ENCODE measurements at places on chromosomes 7 and 10. TPM values are rescaled to one million over a fixed set of nuclear protein-coding genes. Genes with fewer than 3 reads are reported as not detected.
A peak's percentile ranks its signal among the peaks of the same experiment; 100 is the strongest.

- no peaks in the 10 kb centered on the region for H3K4me1 ChIP-seq
- H3K4me3 ChIP-seq: no peak overlapping the region
- no peaks in the 10 kb centered on the region for H3K36me3 ChIP-seq
- no peak overlapping the region for H3K27ac ChIP-seq
- H3K27me3 ChIP-seq: no peaks in the 10 kb centered on the region
- no peak for DNase-seq
Measured at GRCh38 chr7:30815951-30816644, 44.9 kb downstream of the MINDY4 start.

DNA sequence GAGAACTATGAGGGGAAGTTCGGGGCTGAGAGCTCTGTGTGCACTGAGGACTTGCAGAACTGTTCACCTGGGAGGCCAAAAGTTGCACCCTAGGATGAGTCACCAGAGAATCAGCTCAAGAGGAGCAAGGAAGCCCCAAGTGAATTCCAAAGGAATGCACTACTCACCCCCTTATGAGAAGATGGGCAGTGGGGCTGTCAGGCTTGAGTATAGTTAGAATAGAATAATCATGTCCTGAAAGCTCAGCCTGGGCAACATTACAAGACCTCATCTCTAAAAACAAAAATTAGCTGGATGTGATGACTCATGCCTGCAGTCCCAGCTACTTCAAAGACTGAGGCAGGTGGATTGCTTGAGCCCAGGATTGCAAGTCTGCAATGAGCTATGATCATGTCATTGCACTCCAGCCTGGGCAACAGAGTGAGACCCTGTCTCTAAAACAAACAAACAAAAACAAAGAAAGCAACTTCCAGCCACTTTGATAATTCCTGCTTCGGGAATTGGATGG, 30.0 kb downstream of the MAP3K8 start:
- H3K27me3 ChIP-seq: no peaks in the 10 kb centered on the region
- peaks cover 37% of the 10 kb centered on the region for H3K36me3 ChIP-seq
- no peak overlapping the region for H3K27ac ChIP-seq
- H3K4me1 ChIP-seq: peaks cover 21% of the 10 kb centered on the region

GRCh38 chr7:12701433-12701832, 14.0 kb downstream of the ARL4A start:
- no peak overlapping the region for H3K4me3 ChIP-seq
- H3K36me3 ChIP-seq: no peaks in the 10 kb centered on the region
- no peak for DNase-seq
- H3K4me1 ChIP-seq: no peaks in the 10 kb centered on the region

GRCh38 chr7:39952803-39953202, 2.7 kb downstream of the CDK13 start:
- H3K4me3 ChIP-seq: peak overlapping the region; percentile 98
- DNase-seq: no peak
- peaks cover 18% of the 10 kb centered on the region for H3K4me1 ChIP-seq
- H3K27ac ChIP-seq: peak overlapping the region; percentile 81
- no peaks in the 10 kb centered on the region for H3K27me3 ChIP-seq

DNA sequence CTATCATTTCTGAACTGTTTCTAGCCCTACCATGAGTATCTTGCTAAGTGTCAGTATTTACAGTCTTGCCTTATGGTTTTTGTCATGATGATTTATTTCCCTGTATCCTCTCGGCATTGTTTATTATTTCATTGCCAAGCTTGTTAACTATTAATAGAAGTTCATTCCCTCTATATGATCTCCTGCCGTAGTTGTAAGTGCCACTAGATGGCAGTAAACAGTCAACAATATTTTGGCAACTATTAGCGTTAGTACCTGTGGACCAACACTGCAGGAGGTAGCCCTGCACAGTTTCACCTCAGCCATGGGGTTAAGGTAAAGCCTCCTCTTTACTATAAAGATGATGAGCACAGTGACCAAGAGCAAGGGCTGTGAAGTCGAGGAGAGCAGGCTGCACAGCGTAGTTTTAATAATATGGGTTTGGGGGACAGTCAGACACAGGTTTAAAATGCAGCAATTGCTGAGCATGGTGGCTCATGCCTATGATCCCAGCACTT, 26.1 kb upstream of the CCNJ start:
- no peaks in the 10 kb centered on the region for H3K27me3 ChIP-seq
- H3K4me3 ChIP-seq: no peak overlapping the region
- H3K36me3 ChIP-seq: no peaks in the 10 kb centered on the region
- DNase-seq: peak; percentile 76
- H3K27ac ChIP-seq: no peak overlapping the region

DNA sequence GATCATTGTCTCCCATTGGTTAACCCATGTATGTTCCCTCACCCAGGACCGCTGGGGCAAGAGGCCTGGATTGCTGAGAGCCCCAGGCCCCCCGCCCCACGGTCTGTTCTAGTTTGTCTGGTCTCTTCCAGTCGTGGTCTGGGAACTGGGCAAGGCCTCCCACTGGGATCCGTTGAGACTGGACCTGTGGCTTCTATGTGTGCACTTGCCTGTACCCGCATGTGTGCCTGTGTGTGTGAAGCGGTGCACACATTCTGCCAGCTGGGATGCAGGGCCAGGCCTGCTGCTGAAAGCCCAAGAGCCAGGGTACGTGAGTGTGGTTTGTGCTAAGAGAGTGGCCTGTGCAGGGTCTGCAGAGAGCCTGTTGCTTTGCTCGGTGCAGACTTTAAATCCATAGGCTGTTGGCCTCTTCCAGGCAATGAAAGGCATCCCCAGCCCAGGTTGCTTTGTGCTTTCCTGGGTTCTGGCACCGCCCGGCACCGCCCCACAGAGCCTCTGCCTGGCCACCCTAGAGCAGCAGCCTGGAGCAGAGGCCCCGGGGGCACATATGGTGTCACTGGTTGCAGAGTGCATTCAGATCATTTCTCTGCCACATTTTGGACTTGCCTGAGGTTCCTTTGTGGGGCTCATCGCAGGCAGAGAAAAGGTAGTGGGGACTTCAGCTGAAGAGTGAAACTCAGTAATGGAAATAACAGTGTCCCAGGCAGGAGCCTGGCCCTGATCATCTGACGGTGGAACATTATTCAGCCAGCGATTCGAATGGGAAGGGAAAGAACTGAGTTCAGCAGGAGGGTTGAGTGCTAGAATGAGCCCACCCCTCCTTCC, 215.5 kb downstream of the GLRX3 start:
- no peaks in the 10 kb centered on the region for H3K27me3 ChIP-seq
- H3K27ac ChIP-seq: no peak overlapping the region
- H3K4me1 ChIP-seq: no peaks in the 10 kb centered on the region

- no peak for DNase-seq
- H3K4me1 ChIP-seq: no peaks in the 10 kb centered on the region
- no peaks in the 10 kb centered on the region for H3K36me3 ChIP-seq
- H3K27me3 ChIP-seq: no peaks in the 10 kb centered on the region
- no peak within 1 kb of the TSS for H3K4me3 ChIP-seq
Measured at GRCh38 chr10:59753267-59753666, at the start of gene MRLN. Gene MRLN (minus strand): TSS chr10:59753455.

- no peaks in the 10 kb centered on the region for H3K4me1 ChIP-seq
- no peak overlapping the region for H3K27ac ChIP-seq
- no peaks in the 10 kb centered on the region for H3K36me3 ChIP-seq
- no peak overlapping the region for H3K4me3 ChIP-seq
- DNase-seq: no peak
Measured at GRCh38 chr10:125401462-125401861, 241.1 kb upstream of the CTBP2 start.

DNA sequence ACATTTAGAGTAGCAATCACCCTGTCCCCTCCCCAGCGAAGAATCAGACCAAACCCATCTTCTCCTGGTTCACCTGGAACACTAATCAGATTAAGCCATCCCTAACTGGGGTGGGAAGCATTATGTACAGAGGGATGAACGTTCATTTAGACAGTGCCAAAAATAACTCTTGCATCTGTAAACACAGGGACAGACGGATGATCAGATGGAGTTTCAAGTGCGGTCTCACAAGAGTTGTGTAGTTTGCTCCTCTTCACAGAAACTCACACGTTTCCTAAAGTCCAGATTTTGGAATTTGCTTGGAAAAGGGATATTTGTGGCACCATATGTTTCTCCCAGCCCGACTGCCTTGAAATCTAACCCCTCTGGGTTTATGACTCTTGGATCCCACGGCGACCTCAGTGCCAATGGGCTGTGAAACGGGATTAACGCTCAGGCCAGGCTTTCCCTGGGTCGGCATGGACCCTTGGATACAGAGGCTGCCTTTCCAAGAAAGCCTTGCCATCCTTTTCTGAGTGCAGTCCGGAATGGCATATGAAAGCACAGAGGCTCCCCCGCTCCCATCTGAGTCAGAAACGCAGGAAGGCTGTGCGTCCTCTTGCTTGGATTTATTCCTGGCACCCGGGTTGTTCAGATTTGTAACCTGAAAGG, 293.2 kb upstream of the HABP2 start:
- no peaks in the 10 kb centered on the region for H3K36me3 ChIP-seq
- H3K27ac ChIP-seq: no peak overlapping the region
- H3K4me3 ChIP-seq: no peak overlapping the region
- DNase-seq: no peak
- no peaks in the 10 kb centered on the region for H3K27me3 ChIP-seq
- no peaks in the 10 kb centered on the region for H3K4me1 ChIP-seq

DNA sequence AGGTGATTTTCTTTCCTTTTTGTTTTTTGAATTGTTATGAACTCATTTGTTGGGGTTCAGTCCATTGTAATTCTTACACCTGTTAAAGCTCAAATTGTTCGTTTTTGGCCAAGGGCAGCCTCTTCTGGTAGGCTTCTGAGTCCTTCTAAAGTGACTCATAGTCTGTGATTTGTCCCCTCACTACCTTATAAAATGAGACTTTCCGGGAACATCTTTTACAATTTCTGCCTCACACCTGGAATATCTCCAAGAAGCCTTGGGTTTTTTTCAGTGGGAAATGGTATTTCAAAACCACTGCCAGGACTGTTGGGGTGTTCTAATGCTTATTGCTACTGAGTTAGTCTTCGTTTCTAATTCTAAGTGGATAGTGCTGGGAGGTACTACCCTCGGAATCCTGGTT, 56.7 kb downstream of the BMPR1A start:
- H3K27ac ChIP-seq: no peak overlapping the region
- H3K4me1 ChIP-seq: no peaks in the 10 kb centered on the region
- no peaks in the 10 kb centered on the region for H3K36me3 ChIP-seq
- H3K4me3 ChIP-seq: no peak overlapping the region
- no peaks in the 10 kb centered on the region for H3K27me3 ChIP-seq

GRCh38 chr10:6667679-6668270, 87.7 kb upstream of the PRKCQ start:
- peak; percentile 62 for DNase-seq
- H3K4me1 ChIP-seq: peaks cover 3% of the 10 kb centered on the region
- no peaks in the 10 kb centered on the region for H3K27me3 ChIP-seq
- H3K36me3 ChIP-seq: no peaks in the 10 kb centered on the region
- no peak overlapping the region for H3K4me3 ChIP-seq
- H3K27ac ChIP-seq: no peak overlapping the region

DNA sequence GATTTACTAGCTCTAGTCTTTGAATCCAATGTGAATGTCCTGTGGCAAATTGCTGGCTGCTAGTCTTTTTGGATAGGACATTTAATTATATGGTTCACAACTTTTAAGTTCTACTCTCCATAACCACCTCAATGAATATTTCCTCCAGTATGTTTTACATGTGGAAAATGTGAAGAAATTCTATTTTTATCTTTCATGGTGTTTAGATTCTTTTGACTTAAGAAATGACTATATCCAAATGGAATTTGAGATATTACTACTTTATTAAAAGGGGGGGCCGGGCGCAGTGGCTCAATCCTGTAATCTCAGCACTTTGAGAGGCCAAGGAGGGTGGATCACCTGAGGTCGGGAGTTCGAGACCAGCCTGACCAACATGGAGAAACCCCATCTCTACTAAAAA, 202.0 kb downstream of the ARL4A start:
- no peaks in the 10 kb centered on the region for H3K27me3 ChIP-seq
- no peak overlapping the region for H3K27ac ChIP-seq
- H3K4me1 ChIP-seq: no peaks in the 10 kb centered on the region
- no peak overlapping the region for H3K4me3 ChIP-seq

DNA sequence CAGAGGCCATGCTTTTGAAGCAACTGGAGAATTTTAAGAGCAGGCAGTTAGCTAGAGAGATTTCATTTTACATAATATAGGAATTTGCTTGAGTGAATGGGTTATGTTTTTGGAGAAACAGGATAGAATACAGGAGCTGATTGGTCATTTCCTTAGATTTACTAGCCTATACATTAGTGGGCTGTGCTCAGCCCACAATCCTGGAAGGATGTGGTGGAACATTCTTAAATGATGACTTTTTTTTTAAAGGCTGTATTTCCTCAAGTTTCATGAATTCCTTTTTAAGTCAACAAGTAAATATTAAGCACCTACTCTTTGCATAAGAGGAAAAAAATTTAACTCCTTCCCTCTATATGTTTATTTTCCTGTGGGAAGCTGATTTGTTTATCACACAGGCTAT, 314.4 kb upstream of the BMPER start:
- no peak for DNase-seq
- no peaks in the 10 kb centered on the region for H3K36me3 ChIP-seq
- no peak overlapping the region for H3K27ac ChIP-seq

GRCh38 chr10:32104622-32105509, 48.6 kb upstream of the KIF5B start:
- H3K27ac ChIP-seq: no peak overlapping the region
- no peak for DNase-seq
- H3K27me3 ChIP-seq: no peaks in the 10 kb centered on the region
- no peaks in the 10 kb centered on the region for H3K4me1 ChIP-seq
- no peaks in the 10 kb centered on the region for H3K36me3 ChIP-seq
- no peak overlapping the region for H3K4me3 ChIP-seq

DNA sequence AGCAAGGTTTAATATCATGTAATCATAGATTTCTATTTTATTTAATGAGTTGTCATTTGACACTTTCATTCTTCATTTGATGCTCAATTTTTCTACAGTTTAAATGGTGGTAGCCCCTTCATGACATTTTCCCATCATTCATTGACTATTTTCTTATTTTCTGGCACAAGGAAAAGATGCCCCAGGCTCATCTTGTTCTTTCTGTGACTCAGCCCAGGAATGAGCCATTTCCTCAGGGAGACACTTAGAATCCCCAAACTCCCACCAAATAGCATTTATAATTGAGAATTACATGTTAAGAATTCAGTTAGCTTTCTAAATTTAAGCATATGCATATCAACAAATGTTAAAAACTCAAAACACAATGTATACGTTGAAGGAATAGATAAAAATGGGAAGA, 222.3 kb downstream of the KIF20B start:
- no peak overlapping the region for H3K27ac ChIP-seq
- H3K36me3 ChIP-seq: no peaks in the 10 kb centered on the region
- H3K27me3 ChIP-seq: no peaks in the 10 kb centered on the region
- H3K4me3 ChIP-seq: no peak overlapping the region
- no peak for DNase-seq
- H3K4me1 ChIP-seq: no peaks in the 10 kb centered on the region

- no peaks in the 10 kb centered on the region for H3K36me3 ChIP-seq
- no peak for DNase-seq
- H3K27ac ChIP-seq: no peak overlapping the region
- H3K4me3 ChIP-seq: no peak overlapping the region
- H3K4me1 ChIP-seq: no peaks in the 10 kb centered on the region
Measured at GRCh38 chr7:140624392-140625191, 16.0 kb downstream of the DENND2A start.

TSPAN12 gene
- not detected for total RNA-seq

MBL2 gene
- not detected for total RNA-seq

A1CF gene
- not detected for total RNA-seq

AKR1C8 gene
- 7.2 TPM for total RNA-seq

UBE2D4 gene
- 5.3 TPM for total RNA-seq

C10orf105 gene
- 0.40 TPM for total RNA-seq

CPN1 gene
- total RNA-seq: not detected

HOXA3 gene
- 0.32 TPM for total RNA-seq
